ENCODE measurements at places on chromosomes 4 and X.

GRCh38 chr4:152628128-152628527 lies 51.7 kb downstream of the TMEM154 start:
- DNase-seq: peak; percentile 57

DNA sequence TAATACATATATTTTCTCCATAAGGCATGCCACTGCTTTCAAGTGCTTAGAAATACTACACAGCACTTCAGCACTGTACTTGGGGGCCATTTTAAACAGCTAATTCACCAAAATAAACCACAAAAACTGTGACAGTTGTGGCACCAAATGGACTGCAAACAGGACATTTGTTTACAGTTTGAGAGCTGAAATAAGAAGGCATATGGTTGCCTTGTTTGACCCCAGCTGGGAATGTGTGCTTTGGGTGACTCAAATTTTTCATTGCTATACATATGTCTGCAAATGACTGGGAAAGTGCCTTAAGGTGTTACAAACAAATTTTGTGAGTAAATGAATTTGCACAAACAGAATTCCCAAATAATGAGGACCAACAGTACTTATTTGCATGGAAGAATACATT lies 124.2 kb downstream of the BANK1 start:
- DNase-seq: no peak

- DNase-seq: no peak
Measured at GRCh38 chrX:310621-311155, 7.9 kb downstream of the GTPBP6 start.

GRCh38 chr4:68272860-68273259 lies 27.4 kb upstream of the TMPRSS11B start:
- no peak for DNase-seq

- no peak for DNase-seq
Measured at GRCh38 chrX:115679460-115679859, 118.5 kb downstream of the PLS3 start.

GRCh38 chrX:29530501-29530900 lies 684.9 kb upstream of the MAGEB2 start:
- no peak for DNase-seq

- DNase-seq: no peak
Measured at GRCh38 chr4:16269240-16269639, 43.0 kb upstream of the TAPT1 start.

DNA sequence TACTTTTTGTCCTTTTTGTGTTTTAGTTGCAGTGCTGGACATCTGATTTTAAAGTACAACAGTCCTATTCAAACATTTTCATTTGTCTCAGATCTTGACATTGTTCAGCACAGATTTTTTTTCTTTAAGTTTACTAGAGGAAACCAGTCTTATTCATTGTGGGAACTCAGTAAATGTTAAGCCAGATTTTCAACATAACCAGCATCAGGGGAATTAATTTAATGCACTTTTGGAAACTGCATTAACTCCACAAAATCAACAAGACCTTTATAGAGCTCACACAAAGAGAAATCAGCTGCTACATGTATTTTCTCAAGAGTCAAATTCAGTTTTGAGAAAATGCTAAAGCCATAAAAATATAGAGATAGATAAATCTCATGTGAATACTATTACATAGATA lies 9.9 kb downstream of the CPE start:
- DNase-seq: no peak

- no peak for DNase-seq
Measured at GRCh38 chrX:78111140-78111931, 7.3 kb downstream of the PGK1 start.

GRCh38 chr4:166896254-166896653 lies 338.0 kb downstream of the SPOCK3 start:
- DNase-seq: no peak

All from femur (tissue), 1 donor.